ENCODE measurements at places on chromosomes 1 and 21. TPM values are rescaled to one million over a fixed set of nuclear protein-coding genes. Genes with fewer than 3 reads are reported as not detected.

The TMEM51 gene
- 9.3 TPM for polyA plus RNA-seq

The MPZ gene
- 2.0 TPM for polyA plus RNA-seq

The TRIM58 gene
- 0.71 TPM for polyA plus RNA-seq

The LAMC2 gene
- polyA plus RNA-seq, result 13.7 TPM

GRCh38 chr1:46002551-46003150 is 129.8 kb downstream of the PIK3R3 start:
- DNase-seq, result no peak

- peak; percentile 31 for DNase-seq
Measured at GRCh38 chr1:216566641-216567205, 143.5 kb upstream of the USH2A start.

DNA sequence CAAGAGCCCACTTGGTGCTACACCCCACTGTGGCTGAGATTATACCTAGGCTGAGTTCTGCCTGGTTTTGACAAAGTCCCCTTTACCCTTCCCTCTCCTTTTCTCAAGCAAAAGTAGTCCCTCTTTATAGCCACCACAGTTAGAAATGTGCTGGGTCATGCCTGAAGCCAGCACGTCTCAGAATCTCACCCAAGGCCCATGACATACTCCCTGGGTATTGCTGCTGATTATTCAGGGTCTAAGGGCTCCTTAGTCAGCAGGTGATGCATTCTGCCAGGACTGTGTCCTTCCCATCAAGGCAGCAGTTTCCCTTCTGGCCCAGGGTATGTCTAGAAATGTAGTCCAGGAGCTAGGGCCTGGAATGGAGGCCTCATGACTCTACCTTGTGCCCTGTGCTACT is 67.3 kb upstream of the COX20 start:
- no peak for DNase-seq

GRCh38 chr1:10128101-10128765 is 82.1 kb upstream of the KIF1B start:
- DNase-seq, result no peak

DNA sequence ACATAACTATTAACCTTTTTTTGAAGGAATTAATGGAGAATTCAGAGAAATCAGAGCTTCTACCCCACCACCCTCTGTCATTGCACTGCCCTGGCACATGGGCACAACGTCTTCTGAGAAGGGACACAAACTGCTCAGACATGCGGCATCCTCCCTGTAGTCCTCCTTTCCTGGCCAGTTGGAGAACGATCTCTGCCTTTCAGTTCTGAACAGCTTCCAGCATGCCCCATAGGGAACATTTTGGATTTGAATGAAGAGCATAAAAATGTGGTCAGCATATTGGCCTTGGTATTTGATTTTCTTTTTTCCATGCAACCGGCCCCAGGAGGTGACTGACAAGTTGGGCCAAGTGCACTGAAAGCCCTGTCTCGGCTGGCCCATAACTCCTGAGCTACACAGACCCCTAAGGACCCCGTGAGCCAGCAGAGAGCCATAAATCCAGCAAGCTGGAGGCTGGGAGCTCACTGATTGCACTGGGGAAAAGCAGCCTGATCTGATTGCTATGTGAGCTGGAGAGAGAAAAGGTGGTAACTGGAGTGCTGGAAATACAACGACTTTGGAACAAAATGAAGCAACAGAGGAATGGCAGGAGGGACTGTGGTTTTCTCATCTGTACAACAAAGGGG is 10.9 kb upstream of the BLACAT1 start:
- DNase-seq, result no peak

- no peak for DNase-seq
Measured at GRCh38 chr1:17183388-17184160, 21.4 kb upstream of the PADI1 start.

GRCh38 chr21:45056296-45056904 is 18.0 kb upstream of the ADARB1 start:
- DNase-seq, result no peak

GRCh38 chr1:70441392-70442035 is 30.4 kb downstream of the CTH start:
- peak; percentile 7 for DNase-seq

GRCh38 chr1:195981448-195982139 is 626.6 kb downstream of the KCNT2 start:
- DNase-seq, result no peak

- DNase-seq, result no peak
Measured at GRCh38 chr21:41670056-41670805, 96.6 kb downstream of the RIPK4 start.

- DNase-seq, result no peak
Measured at GRCh38 chr1:241701483-241702295, 49.6 kb downstream of the WDR64 start.

DNA sequence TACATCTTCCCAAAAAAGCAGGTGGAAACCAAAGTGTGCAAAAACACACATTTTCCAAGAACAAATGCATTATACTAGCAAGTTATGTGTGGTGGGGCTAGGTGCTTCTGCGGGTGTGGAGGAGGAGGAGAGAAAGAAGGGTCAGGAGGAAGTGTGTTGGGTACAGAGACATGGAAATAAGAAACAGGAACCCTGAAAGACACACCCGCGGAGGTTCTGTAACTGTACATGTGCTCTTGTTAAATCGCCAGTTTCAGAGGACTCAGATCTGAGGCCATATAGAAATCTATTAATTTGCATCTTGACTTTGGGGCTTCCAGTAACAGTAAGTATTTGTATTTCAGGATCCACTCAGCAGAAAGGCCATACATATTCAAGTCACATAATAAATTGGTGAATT is 30.9 kb downstream of the ERG start:
- DNase-seq, result no peak

DNA sequence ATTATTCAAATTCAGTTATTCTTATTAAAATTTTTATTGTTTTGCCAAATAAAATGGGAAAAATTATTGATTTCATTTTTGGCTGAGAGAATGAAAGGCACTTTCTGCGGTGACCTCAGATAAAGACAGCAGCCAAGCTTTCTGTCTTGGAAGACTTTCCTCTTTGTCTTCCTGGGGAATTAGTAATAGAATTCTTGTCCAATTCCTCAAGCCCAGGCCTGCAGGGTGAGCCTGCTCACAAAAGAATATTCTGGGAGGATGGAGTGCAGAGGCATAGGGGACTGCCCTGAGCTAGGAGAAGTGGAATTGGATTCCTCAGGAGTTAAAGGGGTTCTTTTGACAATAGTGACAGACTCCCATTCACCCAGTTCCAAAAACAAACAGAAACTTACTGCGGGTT is 614.5 kb upstream of the ADGRL2 start:
- DNase-seq, result no peak

- no peak for DNase-seq
Measured at GRCh38 chr1:234967121-234967520, 161.5 kb downstream of the TOMM20 start.

DNA sequence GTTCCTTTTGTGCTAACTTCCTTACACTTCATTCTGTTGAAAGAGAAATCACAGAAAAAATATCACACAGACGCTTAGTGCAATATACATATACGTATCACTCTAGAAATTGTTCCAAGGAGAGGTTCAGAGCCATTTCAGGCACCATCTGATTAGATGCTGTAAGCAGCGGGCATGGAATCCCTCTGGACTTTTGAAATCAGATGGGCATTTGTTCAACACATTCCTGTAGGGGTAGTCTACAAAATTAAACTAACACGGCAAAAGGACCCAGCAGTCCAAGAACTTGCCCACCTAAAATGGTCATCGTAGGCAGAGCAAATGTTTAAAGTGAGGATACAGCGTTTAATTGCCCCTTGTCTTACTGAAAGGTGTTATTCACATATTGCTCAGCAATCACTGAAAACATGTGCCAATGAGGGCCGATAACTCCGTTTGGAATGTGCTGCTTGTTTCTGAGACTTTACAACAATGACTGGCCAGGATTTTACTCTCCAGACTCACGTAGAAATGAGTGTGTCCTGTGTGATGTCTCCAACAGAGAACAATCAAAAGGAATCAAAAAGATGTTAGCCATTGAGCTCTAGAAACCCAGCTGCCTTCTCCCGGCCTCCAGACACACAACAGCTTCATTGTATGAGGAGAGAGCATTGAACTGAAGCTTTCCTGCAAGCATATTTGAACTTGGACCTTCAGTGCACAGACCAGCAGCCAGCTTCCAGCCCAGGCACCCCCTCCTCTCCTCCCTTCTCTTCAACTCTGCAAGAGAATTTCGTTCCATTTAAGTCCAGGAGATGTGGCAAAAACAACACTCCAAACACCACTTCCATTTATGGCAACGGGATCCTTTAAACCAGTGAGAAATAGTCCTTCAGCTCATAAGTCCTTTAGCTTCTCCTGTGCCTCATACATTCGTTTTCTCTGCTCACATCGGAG is 32.1 kb upstream of the ADORA3 start:
- peak; percentile 28 for DNase-seq

GRCh38 chr1:167544447-167545093 is 9.0 kb downstream of the CREG1 start:
- DNase-seq, result no peak

Data from lung (tissue), 17 donors.